IPS-NIHi11 (cell line): ENCODE measurements at places on chromosomes 3 and 15.

GRCh38 chr3:42936157-42936981 is 30.4 kb downstream of the ZNF662 start:
- no peak for DNase-seq

- DNase-seq = no peak
Measured at GRCh38 chr15:63712828-63713520, 115.8 kb downstream of the FBXL22 start.

DNA sequence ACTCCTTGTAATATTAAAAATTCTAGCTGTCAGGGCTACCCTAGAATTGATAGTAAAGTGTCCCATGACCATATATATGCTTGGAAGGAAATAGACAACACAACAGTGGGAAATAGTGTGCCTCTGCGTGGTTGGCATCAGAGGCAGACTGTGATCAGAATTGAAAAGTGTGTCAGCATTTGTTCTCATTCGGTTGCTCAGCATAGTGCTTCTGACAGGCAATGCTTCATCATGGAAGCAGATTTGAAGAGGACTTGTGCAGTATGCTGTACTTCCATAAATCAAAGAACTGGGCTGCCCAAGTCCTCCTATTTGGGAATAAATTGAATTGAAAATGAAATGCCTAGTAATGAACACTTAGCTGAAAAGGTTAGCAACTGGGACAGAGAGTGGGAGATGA is 435.7 kb downstream of the DIPK2A start:
- no peak for DNase-seq

DNA sequence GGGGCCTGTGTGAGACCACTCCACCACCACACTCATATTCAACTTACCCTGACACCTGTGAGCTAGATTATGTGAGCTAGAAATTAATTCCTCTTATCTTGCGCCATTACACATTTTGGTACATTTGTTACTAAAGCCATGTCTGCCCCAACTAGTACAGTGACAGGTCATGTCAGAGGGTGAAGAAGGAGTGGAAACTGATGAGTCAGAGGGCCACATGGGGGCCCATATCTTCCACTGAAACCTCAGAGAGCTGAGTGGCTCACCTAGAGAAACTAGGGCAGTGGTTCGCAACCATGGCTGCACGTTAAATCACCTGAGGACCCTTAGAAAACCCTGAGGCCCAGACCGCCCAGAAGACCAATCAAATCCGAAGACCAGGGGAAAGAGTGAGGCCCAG is 15.7 kb upstream of the MEF2A start:
- no peak for DNase-seq

DNA sequence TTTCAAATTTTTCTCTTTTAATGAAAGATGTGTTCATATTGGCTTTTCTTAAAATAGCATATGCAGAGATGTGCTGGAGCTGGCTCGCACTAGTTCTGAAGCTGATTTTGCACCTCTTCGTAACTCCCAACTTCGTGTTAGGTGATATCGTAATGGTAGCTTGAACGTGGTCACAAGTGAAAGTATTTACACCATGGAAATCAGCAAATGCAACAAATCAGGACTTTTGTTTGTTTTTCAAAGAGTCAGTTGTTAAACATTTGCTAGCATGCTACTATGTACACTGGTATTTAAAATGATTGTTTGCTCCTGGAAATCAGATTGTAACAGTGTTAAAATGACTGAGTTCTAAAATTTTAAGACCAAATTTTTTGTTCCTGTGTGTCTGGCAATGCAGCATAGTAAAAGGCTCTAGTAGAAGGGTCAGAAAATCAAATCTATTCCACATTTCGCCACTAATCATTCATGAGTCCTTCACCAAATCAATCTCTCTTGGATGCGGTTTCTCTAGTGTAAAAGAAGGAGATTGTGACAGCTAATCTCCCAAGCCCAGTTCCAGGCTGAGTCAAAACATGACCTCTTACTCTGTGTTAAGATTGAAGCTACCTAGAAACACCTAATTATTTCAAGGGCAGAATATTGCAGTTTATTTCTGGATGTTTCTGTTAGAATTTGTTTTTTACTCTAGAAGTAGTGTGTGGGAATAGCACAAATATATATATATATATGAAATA is 34.3 kb upstream of the CMC1 start:
- no peak for DNase-seq

DNA sequence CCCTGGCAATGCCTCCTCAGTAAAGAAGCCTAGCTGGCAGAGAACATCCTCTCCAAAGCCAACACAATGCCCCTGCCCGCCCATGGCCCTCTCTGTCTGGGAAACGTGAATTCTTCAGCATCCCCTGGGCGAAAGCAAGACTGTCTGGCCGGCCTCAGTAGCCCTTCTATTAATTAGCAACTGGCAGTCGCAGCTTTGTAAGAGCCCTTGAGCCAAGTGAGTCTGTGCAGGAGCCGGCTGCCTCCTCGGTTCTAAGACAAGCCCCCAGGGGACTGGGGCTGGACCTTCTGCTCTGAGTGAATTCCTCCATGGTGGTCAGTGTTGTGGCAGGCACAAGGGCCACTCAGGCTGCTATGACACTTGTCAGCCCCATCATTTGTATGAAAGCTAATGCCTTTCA is 7.4 kb downstream of the HCN4 start:
- no peak for DNase-seq

DNA sequence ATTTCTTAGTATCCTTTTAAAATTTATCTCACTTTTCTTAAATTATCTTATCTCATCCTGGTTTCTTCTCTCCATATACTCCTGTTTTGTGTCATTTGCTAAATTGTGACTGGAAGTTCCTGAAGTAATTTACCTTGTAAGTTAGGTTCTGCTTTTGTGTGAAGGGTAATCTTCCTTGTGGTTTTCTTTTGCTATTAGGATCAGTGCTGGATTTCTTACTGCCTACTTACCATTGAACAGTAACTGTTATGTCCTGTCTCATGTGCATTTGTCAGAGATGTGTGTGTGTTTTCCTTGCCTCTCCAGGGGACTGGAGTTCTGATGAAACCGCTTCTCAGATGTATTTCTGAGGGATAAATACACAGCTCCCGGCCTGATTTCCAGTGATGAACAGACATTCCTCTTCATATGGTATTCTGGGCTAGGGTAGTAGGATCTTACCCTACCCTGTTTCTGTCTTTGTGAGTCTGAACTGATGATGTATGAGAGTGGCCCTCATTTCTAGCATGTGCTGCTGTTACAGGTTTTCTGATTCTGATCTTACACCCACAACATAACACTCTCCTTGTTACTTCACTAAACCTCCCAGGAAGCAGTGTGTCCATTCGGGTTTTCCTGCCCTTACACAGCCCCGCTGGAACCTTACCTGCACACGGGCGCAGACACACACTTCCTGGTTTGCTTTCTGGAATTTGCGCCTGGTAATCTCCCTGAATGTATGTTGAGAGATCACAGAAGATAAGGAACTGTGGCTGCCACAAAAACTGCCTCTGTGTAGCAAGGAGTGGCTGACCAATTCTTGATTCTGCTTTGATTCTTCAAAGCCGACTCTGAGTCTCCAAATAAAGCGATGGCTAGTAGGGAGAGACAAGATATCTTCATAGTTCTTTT is 14.7 kb downstream of the PAK2 start:
- DNase-seq = no peak

DNA sequence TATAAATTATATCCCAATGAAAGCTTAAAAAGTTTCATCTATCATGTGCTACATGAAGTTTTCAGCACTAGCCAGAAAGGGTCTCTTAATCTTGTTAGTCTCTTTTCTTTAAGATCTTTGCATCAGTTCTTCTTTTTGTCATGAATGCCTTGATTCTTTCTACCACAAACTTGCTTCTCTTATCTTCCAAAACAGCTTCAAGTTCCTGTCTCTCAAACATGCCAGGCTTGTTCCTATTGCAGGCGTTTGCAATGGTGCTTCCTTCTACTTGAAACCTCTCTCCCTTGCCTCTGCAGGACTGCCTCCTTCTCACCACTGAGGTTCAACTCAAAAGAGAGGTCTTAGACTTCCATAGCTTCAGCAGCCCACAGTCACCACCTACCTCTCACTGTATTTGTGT is 104.3 kb upstream of the FRMD4B start:
- DNase-seq = no peak

- DNase-seq = no peak
Measured at GRCh38 chr3:121737644-121738043, 11.9 kb downstream of the GOLGB1 start.

GRCh38 chr15:67072958-67073357 is 7.6 kb downstream of the SMAD3 start:
- no peak for DNase-seq

- DNase-seq = no peak
Measured at GRCh38 chr3:94167346-94167745, 104.5 kb downstream of the NSUN3 start.

- peak; percentile 92 for DNase-seq
Measured at GRCh38 chr15:42457445-42458442, 33.2 kb downstream of the ZNF106 start.

DNA sequence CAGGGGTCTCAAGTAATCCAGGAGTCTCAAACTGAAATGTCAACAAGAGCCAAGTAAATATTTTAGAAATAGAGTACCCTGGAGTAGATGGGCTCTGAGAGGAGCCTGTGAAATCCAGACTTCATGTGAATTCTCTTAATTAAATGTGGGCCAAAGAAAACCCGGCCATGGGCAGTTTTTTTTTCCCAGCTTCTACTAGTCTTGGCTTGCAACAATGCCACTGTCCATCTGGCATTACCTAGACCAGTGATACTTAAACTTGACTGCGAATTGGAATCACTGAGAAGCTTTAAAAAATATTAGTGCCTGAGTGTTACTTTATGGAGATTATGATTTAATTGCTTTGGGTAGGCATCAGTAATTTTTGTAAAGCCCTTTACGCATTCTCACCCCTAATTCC is 66.4 kb upstream of the GOLGA6B start:
- DNase-seq = no peak

GRCh38 chr3:37906734-37907282 is 45.1 kb downstream of the CTDSPL start:
- no peak for DNase-seq

- DNase-seq = no peak
Measured at GRCh38 chr15:90743407-90743806, 26.3 kb downstream of the BLM start.

GRCh38 chr15:72272213-72272996 is at the start of gene PARP6:
Gene PARP6, minus strand, starts transcription at chr15:72272554. Its CDS starts 5,077 bp downstream, at chr15:72267477.
- DNase-seq = peak; percentile 99

GRCh38 chr3:87161417-87161816 is 65.7 kb upstream of the CHMP2B start:
- no peak for DNase-seq

DNA sequence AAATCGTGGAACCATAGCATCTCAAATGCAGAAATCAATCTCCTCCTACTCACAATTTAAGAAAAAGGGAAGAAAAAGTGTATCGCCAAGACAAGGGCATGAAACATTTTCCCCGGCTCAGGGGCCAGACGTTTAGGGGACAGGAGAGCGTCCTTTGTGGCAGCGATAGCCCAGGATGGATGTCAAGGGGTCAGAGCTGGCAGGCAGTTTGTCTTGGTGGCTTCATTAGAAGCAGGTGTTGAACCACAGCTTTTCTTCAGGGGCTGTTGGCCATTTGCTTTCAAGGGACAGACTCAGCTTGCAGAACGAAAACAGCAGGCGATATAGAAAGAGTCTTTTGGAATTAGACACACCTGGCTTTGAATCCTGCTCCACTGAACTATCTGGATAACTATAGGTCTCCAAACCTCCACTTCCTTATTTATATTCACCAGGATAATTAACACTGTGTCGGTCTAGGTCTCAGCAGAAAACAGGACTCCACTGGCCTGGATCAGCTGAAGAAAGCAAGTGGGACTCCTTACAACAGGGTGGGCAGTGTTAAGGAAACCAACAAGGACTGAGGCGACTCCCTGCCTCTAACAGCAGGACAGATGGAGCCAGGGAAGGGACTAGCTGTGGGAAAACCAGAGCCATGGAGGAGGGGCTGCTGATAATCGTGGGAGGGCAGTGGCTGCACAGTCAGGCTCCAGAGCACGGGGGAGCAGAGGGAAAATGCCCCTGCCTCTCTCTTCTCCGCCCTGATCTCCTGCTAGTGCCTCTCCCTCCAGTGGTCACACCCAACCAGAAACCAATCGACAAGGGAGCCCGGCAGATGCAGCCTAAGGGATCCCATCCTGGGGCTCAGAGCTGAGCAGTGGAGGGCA is 123.6 kb downstream of the LIPC start:
- DNase-seq = peak; percentile 39

DNA sequence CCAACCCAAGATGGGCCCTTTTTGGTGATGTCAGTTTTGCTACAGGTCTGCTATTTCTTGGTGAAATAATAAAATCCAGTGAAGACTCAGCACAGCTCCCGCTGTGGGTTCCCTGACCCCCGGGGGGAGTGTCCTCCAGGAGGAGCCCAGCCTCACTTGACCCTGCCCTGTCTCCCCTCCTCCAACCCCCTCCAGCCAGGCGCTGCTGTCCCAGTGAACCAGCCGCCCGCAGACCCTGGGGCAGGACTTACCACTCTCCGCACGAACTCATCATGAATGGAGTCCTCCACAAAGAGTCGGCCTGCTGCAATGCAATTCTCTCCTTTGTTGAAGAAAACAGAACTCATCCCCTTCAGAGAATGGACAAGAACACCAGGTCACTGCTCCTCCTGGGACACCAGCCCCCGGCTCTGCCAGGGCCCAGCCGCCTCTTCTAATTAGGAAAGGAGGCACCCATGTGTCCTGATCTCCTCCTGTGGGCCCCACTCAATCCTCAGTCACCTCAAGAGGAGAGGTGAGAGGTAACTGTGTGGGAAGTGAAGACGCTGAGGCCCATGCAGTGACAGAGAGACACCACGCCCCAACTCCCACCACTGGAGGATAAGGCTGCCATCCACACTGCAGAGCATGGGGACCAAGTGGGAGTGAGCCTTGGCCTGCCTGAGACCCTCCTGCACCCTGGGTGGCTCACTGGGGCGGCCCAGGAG is 28.8 kb upstream of the SLC41A3 start:
- DNase-seq = no peak

- DNase-seq = no peak
Measured at GRCh38 chr15:73930371-73930770, 4.1 kb downstream of the LOXL1 start.

- no peak for DNase-seq
Measured at GRCh38 chr3:39088889-39089288, 18.5 kb downstream of the GORASP1 start.

DNA sequence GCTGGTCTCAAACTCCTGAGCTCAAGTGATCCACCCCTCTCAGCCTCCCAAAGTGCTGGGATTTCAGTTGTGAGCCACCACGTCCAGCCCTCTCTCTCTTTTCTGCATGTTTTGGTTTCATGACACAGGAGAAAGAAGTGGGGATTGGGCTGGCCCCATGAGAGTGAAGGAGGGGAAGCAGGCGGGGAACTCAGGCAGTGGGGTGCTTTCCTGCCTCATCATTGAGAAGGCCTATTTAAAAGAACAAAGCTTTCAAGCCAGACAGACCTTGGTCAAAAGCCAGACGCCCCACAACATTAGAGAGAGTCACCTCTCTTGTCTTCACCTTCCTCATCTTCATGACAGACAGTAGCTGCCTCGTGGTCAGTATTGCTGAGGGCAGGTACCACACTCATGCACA is 15.9 kb downstream of the PSTPIP1 start:
- no peak for DNase-seq

DNA sequence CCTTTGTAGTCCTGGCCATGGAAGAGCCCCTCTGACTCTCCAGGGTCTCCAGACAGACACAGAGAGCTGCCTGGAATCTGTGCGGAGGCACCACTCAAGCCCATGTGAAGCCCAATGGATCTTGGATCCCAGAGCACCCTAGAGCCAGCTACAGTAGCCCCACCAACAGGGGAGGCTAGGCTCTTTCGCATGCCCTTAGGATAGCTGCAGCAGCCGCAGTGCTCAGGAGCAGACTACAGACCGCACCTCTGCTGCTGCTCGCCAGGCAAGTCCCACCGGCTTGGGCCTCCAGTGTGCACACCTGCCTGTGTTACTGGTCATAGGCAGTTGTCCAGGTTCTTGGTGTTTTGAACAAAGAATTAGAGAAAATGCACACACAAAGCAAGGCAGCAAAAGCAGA is 131.6 kb downstream of the SPATA16 start:
- no peak for DNase-seq

- DNase-seq = no peak
Measured at GRCh38 chr3:187210091-187210490, 12.8 kb downstream of the RTP1 start.
